Naive B cell (primary cell): ENCODE measurements at places on chromosomes 11 and 22.

DNA sequence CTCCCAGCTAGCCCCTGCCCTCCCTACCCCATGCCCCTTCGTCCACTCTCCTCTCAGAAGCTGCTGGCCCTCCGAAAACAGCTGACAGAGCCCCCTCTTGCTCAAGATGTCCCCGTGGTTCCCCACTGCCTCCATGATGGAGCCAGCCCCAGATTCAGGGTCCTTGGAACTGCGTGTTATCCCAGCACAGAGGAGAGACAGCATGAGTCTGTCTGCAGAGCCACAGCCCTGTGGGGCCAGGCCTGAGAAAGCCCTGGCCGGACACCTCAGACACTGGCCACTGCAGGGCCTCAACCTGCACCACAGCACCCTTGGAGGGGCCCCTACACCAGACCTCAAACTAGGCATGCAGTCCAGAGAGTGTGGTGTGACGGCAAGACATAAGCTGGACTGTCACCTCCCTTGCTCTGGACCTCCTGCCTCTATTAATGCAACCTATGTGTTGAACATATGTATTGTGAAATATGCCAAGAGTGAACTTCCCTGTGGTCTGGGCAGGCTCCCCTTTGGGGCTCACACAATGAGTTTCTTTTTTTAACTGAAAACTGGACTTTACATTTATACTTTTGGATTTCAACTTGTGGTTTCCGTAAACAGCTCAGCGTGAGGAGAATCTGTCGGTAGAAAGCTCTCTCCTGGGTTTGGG, 9.6 kb downstream of the PNPLA5 start:
- no peak for DNase-seq

- DNase-seq = no peak
Observed at GRCh38 chr11:103079833-103080232, 12.1 kb downstream of the DCUN1D5 start.

- no peak for DNase-seq
Observed at GRCh38 chr11:62953811-62954210, 31.0 kb downstream of the SLC22A6 start.

DNA sequence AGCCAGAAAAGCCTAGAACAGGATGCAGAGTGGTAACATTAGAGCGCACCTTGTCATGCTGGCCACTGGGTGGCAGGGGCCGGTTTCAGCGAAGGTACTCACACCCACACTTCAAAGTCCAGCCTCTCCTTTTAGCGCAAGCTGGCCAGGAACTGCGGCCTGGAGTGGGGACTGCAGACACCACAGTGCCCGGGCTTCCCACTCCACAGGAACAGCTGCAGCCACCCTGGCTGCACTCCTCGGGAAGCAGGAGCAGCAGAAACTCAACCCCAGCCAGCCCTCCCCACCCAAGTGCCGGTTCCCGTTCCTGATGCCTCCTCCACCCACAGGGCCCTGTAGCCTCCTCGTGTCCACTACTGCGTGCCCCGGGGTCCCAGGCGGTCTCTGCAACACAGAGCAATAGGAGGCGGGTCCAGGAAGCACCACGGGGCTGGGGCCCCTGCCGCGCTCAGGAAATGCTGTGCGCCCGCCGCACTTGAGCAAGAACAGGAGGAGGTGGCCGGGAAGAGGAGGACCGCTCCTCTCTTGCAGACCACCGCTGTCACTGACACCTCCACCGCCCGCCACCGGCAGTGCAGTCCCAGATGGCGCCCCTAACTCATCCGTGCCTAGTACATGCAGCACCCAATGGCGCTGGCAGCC, 2.2 kb downstream of the RFPL2 start:
- DNase-seq = no peak

- DNase-seq = no peak
Observed at GRCh38 chr22:46695346-46696228, 42.5 kb downstream of the CERK start.

DNA sequence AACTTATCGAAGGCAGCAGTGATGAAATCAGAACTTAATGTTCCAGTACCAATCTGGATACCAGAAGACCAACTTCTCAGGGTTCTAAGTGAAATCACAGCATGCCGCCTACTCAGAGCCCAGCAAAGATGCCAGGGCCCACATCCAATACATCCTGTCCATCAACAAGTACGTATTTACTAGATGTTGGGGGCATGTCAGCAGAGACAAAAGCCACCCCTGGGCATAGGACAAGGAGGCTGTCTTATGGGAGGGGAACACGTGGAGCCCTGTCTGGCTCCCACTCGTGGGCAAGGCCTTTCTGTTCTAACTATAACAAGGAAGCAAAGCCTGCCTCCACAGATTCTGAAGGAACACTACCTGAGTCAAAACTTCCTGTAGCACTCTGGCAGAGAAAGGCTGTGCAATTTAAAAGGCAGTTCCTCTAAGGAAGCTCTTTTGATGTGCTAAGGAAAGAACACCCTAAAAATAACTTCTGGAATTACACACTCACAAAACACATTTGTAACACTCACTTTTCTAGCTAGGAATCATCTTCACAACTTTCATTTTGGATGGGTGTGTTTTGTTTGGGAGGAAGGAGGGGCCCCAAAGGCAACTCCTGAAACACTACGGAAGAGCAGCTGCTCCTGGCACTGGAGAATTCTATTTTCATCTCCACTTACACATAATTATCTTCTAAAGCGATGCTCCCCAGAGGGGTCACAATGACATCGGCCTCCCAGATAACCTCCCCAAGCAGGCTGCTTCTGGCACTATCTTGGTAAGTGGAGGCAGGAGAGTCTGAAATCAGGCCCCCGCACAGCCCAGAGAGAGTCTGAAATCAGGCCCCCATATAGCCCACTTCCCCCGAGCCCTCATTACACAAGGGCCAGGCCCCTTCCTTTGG, 14.2 kb downstream of the SMCO4 start:
- DNase-seq = no peak

GRCh38 chr11:121770939-121771595, 318.3 kb upstream of the SORL1-AS1 start:
- no peak for DNase-seq

- no peak for DNase-seq
Observed at GRCh38 chr11:57094181-57094935, 87.4 kb upstream of the LRRC55 start.

DNA sequence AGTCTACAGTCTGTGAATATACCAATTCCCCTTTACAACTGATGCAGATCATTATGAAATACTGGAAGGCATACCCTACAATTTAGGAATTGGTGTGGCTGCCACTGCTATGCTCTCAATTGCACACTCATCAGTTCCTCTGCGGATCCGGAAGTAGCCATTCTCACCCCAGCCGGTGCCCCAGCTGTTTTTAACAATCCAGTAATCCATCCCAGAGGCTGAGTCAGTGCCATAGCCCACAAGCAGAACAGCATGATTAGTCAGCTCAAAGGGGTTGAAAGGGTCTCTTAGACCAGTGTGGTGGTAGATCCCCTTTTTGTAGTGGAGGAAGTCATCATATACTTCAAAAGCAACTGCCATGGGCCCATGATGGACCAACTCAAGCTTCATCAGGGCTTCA, 43.6 kb downstream of the CTSC start:
- DNase-seq = no peak

GRCh38 chr11:19849947-19850593, 137.4 kb downstream of the NAV2 start:
- DNase-seq = no peak

DNA sequence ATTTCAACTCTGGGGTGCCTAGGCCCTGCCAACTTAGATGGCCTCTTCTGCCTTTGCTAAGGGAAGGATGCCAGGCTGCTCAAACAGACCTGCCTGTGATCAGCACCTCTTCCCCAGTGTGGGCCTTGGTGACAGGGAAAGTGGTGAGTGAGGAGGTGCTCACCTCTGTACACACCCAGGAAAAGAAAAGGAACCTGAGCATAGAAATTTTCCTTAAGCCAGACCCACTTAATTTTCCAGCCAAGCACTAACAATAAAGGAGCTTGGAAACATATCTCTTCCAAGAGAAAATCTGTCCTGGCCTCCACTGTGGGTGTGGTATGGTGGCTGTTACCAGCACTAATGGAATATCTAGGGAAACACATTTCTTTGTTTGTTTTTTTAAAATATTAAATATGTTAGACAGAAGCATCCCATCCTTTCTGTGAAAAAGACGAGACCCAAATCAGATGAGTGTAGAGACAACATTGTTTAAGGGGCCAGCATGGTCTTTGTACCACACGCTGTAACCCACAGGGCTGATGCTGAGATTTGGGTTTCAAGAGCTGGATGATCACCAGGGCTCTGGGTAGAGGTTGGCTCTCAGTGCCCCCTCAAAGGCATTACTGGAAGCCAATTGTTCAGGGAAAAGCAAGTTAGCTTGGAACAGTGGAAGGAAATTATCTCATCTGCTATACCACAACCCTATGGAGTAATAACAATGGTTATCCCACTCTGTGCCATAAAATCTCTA, 472.2 kb downstream of the INSC start:
- DNase-seq = no peak

DNA sequence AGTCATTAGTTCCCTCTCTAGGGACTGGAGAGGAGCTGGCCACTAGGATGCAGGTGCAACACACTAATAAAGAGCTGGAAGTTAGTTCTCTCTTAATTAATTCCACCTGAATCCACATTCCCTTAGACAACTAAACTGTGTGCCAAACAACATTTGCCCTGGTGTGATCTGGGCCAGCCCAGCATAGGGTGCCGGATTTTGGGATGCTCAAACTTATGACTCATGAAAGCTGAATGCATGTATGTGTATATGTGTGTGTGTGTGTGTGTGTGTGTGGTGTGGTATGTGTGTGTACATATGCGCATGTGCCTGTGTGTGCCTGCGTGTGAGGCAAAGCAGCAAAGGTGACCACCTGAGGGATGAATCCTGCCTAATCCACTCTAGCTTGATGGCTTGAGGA, 110.7 kb downstream of the EHF start:
- DNase-seq = no peak

DNA sequence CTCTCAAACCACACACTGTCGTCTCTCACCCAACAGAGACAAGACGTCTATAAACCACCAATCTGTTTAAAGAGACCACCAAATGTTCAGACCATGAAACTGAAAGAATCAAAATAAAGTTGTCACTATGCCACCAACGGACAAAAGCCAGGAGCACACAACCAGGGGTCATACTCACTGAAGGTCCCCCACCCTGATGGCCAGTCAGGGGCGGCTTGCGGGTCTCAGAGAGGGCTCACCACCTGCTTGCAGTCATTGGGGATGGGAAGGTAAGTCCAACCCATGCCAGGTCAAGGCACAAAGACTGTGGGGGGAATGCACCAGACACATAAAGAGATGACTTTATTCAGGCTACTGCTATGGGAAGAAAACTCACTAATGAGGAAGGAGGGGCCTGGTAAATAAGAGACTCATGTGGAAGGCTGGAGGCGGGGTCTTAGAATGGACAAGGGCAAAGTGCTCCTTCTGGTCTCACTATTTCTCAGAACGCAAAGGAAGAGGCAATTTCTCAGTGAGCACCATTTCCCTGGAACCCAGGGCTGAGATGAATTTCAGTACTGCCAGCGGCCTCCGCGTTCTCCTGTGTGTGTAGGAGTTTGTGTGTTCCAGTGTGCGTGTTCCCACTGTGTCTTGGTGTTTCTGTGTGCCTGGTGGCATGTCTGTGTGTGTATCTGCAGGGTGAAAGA, 17.3 kb downstream of the SCARF2 start:
- DNase-seq = no peak

DNA sequence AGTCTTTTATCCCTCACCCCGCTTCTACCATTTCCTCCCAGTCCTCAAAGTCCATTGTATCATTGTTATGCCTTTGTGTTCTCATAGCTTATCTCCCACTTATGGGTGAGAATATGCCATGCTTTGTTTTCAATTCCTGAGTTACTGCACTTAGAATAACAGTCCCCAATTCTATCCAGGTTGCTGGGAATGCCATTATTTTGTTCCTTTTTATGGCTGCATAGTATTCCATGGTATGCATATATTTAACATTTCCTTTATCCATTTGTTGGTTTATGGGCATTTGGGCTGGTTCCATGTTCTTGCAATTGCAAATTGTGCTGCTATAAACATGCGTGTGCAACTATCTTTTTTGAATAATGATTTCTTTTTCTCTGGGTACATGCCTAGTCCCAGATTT, 114.9 kb downstream of the VPREB1 start:
- no peak for DNase-seq

DNA sequence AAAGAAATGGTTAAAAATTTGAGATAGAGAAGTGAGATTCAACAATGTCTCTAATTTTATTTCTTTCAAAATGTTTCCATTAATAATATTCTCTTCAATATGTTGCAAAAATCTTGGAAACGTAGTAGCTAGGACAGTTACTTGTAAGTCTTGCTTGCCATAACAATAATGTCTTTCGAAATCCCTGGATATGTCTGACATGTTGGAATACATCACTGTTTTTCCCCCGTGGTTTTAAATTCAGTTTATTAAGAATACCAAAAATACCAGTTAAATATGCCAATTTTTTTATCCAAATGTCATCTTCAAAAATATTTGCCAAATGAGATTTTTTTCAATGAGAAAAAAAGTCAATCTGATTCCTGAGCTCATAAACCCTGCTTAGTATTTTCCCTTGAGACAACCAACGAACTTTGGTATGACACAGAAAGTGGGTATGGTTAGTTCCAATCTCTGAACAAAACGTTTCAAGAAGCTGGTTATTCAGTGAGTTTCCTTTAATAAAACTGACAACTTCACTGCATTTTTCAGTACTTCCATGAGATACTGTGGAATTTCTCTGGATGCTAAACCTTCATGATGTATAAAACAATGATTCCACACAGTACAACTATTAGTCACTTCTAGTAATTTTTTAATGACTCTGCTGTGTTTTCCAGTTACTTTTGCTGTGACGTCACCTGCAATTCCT, 36.7 kb upstream of the AMPD3 start:
- DNase-seq = no peak

- DNase-seq = no peak
Observed at GRCh38 chr22:49642331-49642730, 185.3 kb downstream of the BRD1 start.

DNA sequence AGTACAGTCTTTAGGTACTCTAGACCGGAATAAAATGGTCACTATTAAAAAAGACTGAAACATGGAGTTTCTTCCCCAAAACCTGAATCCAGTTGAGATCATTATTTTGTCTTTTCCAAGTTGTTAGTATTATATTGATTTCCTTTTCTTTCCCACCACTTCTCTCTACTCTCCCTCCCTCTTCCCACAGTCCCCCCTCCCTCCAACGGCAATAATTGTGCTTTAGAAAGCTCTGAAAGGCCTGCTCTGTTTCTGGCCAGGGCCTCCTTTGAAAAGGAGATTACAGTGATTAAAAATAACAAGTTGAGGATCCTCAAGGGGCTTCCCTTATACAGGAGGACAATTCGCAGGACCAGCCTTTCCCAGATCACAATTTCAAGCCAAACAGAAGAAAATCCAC, 3.5 kb downstream of the SPON1 start:
- DNase-seq = no peak

- no peak for DNase-seq
Observed at GRCh38 chr11:72132646-72133045, 2.9 kb upstream of the FOLR3 start.
